Amygdala (tissue), 56 donors: ENCODE measurements at places on chromosomes 5 and 9.
A peak's percentile ranks its signal among the peaks of the same experiment; 100 is the strongest.

GRCh38 chr9:134602547-134603362, 38.8 kb upstream of the COL5A1 start:
- DNase-seq = no peak

- DNase-seq = no peak
Observed at GRCh38 chr5:127375544-127376091, 85.0 kb downstream of the MEGF10 start.

GRCh38 chr9:124778575-124779367, 1.8 kb downstream of the OLFML2A start:
- DNase-seq = no peak

DNA sequence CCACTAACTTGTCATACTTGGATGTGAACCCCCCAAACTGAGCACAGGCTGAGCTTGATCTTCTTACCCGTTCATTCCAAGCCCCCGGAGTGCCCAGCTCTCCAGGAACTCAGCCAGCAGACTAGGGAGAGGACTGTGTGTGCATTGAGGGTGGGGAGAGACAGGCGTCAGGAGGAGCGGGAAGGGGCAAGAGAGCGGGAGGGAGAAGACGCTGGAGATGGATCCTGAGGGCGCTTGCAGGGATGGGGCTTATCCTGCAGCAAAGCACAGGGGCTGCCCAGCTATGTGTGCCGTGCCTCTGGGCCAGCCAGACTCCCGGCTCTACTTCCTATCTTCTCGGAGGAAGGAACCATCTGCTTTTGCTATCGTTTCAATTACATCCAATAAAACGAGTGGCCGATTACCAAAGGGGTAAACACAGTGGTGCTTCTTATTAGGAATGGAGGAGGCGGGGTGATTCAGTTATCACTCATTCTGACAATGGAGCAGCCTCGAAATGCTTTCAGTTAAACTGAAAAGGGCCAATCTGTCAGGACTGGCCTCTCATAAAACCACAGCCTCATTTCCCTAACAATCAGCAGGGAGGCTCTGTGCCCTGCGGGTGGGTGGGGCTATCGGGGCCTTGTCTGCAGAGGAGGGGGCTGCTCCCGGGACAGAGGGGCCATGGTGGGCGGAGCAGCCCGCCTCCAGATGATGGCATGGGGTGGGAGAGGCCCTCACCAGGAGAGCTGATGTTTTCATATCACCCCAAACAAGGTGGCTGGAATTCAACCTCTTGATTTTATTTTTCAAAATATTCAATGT, 168.2 kb downstream of the DAB2IP start:
- no peak for DNase-seq

GRCh38 chr5:98401656-98402055, 371.8 kb upstream of the RGMB start:
- no peak for DNase-seq

DNA sequence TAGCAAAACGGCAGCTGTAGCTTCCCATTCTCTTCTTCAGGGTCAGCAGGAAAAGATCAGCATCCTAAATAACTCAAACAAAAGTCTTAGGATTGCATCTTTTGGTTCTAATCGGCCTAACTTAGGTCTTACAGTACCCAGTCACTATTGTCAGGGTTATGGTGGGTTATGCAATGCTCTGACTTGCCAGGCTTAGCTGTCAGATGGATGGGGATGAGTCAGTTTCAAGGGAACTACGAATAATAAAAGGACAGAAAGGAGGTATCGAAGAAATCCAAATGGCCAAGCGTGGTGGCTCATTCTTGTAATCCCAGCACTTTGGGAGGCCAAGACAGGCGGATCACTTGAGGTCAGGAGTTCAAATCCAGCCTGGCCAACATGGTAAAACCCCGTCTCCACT, 46.5 kb downstream of the PPP1R2B start:
- DNase-seq = no peak

DNA sequence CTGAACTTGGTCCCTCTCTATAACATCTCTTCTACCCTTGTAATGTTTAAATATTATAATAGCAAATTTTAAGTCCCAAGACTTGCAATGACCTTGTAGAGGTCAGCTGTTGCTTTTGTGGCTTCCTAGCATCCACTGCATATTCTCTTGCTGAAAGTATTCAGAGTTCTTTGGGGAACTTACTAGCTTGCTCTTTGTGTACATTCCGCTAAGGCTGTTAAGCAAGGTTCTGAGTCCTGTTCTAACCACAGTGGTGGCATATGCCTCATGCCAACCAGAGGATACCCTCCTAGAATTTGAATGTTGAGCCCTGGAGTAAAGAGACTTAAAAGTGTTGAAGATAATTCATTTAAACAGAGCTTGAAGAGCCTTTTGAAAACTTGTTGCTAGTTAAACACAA, 570.9 kb downstream of the TLE1 start:
- no peak for DNase-seq

DNA sequence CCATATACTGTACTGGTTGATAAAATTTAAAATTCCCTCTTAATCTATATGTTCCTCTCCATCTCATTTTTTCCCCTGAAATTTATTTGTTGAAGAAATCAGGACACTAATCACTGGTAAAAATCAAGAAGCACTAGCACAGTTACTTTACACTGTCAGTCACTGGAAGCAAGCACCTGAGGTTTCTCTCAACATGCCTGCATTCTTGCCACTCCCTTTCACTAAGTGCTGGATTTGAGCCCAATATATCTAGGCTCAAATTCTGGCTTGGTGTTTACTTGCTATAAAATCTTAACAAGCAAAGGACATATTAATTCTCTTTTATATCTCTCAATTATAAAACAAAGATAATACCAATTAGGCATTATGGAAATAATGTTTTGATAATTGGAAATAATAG, 58.6 kb downstream of the DIAPH1 start:
- DNase-seq = no peak

GRCh38 chr5:84202136-84202535, 182.5 kb downstream of the EDIL3 start:
- DNase-seq = no peak

DNA sequence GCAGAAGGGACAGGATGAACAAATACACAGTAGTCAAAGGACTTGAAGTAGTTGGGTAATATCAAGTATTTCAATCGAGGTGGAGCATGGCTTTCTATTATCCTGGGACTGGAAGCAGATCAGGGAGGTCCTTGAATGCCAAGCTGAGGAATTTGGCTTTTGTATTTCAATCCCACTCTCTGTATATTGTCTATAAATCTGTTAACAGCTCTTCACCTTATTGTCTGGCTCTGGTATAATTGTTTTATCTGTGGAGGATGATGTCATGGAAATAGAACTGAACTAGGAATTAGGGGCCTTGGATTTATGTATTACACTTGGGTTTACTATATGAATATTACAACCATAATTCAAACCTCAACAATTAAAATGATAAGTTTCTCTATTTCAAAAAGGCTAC, 6.3 kb upstream of the ADAMTSL1 start:
- DNase-seq = no peak

DNA sequence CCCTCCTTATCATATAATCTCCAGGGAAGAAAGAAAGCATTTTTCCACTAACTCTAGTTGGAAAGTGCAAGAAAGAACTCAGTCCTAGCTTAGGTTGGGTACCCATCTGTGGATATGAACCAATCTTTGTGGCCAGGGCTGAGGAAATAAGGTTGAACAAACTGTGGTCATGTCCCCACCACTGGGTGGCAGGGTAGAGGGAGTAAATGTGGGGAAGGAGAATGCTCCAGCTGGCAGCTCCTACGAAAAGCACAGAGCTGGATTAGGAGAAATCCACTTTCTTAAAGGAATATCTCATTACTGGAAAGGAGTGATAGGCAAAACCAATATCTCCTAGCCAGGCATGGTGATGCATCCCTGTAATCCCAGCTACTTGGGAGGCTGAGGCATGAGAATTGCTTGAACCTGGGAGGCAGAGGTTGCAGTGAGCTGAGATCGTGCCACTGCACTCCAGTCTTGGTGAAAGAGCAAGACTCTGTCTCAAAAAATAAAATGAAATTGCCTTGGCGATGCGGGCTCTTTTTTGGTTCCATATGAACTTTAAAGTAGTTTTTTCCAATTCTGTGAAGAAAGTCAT, 175.1 kb downstream of the CCDC192 start:
- DNase-seq = peak; percentile 14

DNA sequence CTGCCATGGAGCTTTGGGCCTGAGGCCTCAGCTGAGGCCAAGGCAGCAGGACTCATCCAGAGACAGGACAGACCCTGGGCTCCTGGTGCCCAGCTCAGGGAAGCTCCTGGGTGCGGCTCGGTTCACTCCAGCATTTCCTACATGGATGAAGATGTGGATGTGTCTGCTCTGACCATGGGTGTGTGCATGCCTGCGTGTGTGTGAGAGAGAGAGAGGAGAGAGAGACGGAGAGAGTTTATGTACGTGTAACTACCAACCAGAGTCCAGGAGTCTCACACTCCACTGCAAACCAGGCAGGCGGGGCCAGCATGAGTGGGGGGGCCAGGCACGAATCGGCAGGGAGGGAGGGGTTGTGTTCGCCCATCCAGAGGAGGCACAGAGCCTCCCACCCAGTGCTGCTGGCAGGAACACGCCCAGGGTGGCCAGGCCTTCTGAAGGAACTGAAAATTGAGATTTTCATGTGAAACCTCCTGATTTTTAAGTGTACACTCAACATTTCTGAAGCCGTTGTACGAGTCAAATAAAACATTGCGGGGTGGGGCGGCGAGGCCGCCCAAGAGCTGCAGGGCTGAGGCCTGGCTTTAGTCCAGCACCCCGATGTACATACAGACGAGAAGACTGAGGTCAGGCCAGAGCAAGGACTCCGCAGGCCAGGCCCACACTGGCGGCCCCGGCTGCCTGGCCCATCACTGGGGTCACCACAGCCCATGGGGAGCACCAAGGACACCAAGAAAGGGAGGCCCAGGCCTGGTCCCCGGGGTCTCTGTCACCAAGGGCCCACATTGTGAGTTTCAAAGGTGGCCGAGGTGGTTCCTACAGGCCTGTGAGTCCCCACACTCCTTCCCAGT, 88.7 kb downstream of the ADAMTS2 start:
- no peak for DNase-seq

DNA sequence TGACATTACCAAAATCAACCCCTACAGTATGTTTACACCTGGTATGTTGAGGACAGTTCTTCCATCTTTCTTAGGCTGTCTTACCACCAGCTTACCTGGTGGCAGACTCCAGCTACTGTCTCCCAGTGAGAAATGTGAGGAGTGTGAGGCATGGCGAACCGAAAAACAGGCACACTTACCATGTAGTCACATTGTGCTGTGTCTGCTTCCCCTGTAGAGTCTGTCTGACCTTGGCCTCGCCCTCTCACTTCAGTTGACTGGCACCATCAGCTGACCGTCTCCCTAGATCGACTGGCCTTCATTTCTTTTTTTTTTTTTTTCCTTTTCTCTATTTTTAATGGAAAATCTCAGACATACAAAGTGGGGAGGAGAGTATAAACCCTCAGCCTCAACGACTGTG, 4.9 kb downstream of the ACO1 start:
- DNase-seq = no peak

DNA sequence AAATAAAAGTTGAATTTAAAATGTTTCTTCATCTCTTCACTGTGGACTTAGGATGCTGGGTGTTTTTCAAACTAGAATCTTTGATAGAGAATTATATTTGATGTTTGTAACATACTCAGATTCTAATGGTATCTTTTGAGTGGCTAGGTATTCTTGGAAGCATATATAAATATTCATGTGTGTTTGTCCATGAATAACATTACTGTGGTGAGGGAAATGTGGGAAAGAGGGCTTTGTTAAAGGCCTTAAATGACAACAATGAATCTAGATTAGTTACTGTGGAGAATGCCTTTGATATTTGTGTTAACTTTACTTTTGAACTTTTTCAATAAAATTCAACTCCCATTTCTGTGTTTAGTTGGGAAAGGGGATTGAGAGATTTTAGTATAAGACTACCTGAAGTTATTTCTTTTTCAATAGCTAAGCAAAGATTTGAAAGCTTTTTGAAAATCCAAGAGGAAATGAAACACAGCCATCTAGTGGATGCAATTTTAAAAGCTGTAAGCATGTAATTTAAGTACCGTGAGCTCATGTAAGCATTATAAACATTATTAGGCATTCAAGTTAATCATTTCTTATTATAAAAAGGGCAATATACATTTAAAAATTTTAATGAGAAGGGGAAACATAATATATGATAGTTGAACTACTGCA, 69.6 kb downstream of the CCDC171 start:
- no peak for DNase-seq

- no peak for DNase-seq
Observed at GRCh38 chr5:88930335-88930734, 47.4 kb upstream of the MEF2C start.

DNA sequence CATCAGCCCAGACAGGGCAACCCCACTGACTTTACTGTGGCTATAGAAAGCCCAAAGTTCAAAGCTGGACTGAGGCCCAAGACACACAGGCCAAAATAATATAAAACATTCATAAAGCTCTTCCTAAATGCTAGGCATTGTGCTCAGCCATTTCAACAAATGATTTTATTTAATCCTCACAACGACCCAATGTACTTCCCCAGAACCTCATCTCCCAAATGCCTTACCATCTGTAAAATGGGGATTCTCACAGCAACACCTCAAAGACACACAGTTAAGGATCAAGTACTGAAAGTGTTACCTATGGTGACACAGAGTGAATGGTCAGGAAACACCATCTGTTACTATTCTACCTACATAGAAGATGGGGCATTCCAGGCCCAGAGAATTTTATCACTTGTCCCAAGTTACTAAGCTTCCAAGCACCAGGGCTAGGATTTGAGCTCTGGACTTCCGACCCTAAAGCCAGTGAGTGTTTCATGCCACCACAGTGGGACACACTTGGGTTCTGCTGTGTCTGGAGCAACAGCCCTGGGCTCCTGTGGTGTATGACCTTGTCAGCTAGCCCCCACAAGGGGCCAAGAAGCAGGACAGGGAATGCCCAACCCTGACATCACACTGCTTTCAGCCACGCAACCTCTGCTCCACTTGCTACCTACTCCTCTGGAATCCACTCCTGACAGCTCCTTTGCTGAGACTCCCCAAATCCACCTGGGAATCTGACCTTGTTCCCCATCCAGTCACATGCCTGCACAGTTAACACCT, 15.1 kb downstream of the SHB start:
- DNase-seq = no peak
